Fibroblast of skin of scalp (primary cell): ENCODE measurements at places on chromosomes 5 and 9.

GRCh38 chr9:91825422-91825821 is 124.6 kb downstream of the ROR2 start:
- DNase-seq = no peak

DNA sequence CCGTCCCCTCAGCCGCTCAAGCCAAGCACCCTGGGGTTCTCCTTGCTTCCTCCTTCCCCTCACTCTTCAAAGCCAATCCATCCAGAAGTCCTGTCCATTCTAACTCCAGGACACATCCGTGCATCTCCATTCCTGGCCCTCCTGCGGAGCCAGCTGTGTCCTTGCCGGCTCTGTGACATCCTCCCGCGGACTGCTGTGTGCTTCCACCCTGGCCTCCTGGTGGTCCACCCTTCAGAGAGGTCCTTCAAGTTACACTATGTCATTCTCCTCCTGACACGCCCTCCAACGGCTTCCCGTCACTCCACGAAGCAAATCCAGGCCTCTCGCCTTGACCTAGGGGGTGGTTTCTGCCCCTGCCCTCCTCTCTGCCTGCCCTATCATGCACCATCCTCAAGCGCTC is 13.0 kb upstream of the SCGB3A1 start:
- DNase-seq = no peak

GRCh38 chr9:69494208-69494607 is 169.2 kb downstream of the ENTREP1 start:
- no peak for DNase-seq

- DNase-seq = peak; percentile 97
Measured at GRCh38 chr5:172772112-172772906, 1.3 kb upstream of the DUSP1 start.

DNA sequence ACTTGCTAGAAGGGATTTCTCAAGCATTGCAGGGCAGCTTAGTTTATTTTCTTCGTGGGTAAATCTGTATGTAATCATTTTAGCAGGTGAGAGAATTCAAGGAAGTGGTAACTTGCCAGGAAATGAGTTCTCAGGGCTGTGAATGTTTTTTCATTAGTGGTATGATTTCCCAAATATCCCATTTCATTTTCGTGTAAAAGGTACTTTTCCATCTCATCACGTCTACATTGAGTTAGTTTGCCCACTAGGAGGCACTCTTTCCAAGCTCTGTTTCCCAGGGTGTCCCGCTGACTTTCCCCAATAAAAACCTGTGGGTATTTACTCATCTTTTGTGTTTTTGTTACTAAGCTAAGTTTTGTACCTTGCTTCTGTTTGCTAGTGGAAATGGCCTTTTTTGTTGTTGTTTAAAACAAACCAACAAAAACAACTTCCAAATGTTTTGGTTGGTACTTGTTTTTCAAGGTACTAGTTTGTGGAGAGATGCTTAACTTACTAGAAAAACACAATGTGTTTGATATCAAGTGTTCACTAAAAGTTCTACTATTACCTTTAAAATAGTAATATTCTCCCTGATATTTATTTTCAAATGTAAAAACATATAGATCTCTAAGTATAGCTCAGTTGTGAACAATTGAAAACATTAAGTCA is 373.6 kb downstream of the ADGRV1 start:
- DNase-seq = peak; percentile 54

- no peak for DNase-seq
Measured at GRCh38 chr5:173762045-173762444, 126.1 kb upstream of the CPEB4 start.

DNA sequence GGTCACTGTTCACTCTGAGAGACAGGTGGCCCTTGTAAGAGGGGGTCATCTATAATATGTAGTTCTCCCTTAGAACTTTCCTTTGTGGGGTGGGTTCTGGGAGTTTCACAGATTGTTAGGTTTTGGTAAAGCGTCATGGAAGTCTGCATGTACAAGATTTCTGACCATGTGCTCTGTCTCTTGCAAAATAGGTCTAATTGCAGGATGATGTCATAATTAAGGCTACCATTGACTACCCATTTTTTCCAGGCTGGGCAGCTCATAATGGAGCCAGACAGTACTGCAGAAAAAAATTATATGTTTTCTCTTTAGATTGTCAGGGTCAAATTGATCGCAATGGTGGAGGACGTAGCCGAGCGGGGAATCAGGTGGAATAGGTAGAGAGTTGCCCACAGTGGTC is 3.7 kb upstream of the GM2A start:
- DNase-seq = no peak

- DNase-seq = peak; percentile 72
Measured at GRCh38 chr5:98397081-98397480, 376.4 kb upstream of the RGMB start.

GRCh38 chr9:93673021-93673838 is 96.8 kb downstream of the PHF2 start:
- DNase-seq = peak; percentile 37

DNA sequence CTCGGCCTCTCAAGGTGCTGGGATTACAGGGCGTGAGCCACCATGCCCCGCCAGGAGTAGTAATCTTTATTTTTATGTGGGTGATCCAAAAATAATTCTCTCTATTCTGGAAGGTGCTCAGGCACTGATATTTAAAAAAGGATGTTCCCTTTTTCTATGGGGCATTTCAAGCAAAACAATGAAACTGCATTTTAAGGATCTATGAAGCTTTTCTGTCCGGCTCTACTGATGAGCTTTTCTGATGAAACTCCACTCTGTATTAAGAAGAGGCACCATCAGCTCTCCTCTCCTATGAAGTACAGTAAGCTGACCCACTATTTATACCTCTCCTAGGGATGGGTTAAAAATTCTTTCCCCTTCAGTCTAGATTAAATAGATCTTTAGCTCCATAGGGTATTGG is 7.4 kb downstream of the ADAM19 start:
- no peak for DNase-seq

DNA sequence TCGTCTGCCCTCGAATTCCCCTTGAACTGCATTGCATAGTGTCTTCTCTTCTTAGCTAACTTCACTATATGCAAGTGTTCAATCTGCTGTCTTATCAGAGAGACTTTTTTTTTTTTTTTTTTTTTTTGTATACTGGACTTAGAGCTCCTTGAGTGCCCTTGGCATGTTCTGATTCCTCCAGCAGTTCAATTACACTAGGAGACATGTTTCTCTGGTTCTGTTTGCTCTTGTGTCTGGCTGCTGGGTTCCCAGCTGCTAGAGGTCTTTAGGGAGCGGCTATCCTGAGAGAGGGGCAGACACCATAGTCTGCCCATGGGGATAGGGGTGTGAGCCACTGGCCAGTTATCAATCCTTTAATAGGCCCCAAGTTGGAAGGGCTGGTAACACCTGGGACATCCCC is 13.1 kb downstream of the OR2S2 start:
- no peak for DNase-seq

DNA sequence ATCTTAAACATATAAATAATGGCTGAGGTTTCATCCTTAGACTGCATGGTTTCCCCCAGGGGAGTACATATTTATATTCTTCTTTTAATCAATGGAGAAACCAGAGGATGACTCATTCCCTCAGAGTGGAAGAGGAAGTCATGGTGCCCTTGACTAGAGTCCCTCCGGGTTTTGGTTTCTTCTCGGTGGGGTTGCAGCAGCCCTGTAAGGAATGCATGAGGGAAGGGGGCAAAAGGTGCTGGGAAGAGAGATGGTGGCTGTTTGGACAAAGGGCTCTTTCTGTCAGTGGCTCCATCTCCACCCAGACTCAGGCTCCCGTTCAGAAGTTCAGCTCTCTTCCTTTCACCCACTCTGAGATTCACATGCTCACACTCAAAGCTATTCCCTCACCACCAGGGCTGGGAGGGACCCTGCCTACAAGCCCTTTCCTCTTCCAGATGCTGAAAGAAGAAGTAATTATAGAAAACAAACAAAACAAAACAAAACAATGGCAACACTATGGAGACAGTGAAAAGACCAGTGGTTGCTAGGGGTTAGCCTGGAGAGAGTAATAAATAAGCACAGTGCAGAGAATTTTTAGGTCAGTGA is 129.8 kb upstream of the IL12B start:
- peak; percentile 74 for DNase-seq

- DNase-seq = no peak
Measured at GRCh38 chr5:116557669-116558271, 16.9 kb downstream of the SEMA6A start.

DNA sequence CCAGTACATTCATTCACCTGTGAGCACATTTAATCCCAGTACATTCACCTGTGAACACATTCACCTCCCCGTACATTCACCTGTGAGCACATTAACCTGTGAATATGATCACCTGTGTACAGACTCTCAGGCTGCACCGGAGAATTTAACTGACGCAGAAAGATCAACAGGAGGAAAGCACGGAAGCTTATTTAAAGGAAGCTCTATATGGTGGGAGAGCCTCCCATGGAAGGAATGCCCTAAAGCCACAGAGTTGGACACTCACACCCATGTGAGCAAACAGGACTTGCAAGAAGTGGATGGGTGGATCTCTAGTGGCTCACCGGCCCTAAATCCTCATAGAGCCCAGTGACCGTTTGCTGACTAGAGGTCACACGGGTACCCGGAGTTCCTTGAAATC is 38.2 kb downstream of the TRIP13 start:
- no peak for DNase-seq

GRCh38 chr5:146732962-146733361 is 145.6 kb downstream of the PPP2R2B start:
- DNase-seq = no peak
